ENCODE measurements at places on chromosomes 12 and 14. TPM values are rescaled to one million over a fixed set of nuclear protein-coding genes. Genes with fewer than 3 reads are reported as not detected.

DNA sequence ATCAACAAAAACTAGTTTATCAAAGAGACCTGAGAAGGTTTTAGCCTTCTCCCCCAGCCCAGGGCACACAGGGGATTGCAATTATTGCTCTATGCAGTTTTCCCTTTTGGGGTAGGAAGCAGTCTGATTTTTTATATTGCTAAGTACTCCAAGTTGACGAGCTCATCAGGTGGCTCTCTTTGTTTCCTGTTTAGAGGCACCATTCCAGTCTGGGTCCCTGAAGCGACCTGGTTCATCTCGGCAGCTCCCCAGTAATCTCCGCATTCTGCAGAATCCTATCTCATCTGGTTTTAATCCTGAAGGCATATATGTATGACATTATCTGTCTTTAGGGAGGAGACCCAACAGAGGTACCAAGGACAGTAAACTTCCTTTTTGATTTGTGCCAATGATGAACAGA is 56.3 kb downstream of the BHLHE41 start:
- no peak for DNase-seq

- DNase-seq = no peak
Observed at GRCh38 chr12:1819571-1819970, 794 bp upstream of the LRTM2 start.

The LAG3 gene
- total RNA-seq = 5.2 TPM

The CSRP2 gene
- 1.6 TPM for total RNA-seq

DNA sequence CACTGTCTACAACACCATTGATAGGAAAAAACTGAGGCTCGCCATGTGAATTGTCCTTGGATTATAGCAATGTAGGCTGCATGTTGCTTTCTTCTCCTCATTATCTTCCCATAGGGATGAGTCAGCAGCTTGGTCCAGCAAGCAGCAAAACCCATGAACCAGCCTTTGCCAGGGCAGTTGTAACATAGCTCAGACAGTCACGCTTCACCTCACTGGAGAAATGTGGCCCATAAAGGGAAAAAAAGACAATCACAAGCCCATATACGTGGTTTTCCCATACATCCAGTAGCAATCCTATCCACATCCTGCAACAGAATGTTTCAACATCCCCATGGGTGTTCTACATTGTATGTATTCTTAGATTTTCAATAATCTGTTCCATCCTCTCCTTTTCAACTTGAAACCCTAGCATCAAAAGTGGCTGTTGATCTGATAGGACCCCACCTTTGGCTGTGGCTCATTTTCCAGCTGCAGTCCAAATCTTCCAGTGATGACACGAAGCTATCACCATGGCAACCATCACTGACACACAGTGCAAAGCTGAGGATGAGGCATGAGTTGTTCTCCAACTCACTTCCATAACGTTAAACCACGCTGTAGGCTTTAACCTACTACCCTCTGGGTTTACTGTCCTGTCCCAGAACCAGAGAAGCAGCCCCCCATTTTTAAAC is 34.0 kb downstream of the GRIN2B start:
- no peak for DNase-seq

Measured in GM12878 (cell line).